ENCODE measurements at places on chromosomes 5 and 9.

GRCh38 chr5:144778561-144778960 lies 607.9 kb downstream of the KCTD16 start:
- DNase-seq, result no peak

DNA sequence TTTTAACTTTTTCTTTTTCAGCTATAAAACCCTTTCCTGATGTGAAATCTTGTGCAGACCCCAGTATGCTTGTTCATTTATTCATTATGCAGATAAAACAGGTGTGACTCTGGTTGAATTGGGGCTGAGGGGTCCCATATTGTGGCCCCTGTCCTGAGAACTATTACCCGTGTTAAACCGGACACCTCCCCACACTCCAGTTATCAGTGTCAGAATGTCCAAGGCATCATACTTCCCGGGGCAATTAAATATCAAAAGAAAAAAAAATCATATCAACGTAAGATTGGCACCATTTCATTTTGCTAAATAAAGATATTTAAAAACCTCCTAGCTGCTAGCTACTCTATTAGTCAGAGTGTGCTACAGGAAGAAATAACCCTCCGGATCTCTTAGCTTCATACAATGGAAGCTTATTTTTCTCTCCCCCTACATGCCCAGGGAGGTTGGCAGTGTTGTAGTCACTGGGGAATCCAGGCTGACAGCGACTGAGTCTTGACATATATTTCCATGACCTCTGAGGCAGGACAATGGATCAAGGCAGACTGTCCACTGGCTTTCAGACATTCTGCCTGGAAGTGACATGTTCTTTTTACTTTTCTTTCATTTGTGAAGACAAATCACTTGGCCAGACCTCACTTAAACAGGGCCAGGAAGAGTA lies 170.0 kb downstream of the SEC61B start:
- DNase-seq, result no peak

DNA sequence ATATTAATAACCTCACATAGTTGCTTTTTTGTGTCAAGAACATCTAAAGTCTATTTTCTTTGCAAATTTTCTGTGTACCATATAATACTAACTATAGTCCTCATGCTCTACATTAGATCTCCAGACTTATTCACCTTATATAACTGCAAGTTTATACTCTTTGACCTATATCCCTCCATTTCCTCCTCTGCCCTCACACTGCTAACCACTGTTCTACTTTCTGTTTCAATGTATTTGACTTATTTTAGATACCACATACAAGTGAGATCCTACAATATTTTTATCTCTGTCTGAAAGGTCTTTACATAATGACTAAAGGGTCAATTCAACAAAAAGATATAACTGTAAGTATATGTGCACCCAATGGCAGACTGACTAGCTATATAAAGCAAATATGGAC lies 789.7 kb upstream of the ZNF608 start:
- no peak for DNase-seq

- no peak for DNase-seq
These were observed 918 bp upstream of the MYMK start for GRCh38 chr9:133525677-133526076.

DNA sequence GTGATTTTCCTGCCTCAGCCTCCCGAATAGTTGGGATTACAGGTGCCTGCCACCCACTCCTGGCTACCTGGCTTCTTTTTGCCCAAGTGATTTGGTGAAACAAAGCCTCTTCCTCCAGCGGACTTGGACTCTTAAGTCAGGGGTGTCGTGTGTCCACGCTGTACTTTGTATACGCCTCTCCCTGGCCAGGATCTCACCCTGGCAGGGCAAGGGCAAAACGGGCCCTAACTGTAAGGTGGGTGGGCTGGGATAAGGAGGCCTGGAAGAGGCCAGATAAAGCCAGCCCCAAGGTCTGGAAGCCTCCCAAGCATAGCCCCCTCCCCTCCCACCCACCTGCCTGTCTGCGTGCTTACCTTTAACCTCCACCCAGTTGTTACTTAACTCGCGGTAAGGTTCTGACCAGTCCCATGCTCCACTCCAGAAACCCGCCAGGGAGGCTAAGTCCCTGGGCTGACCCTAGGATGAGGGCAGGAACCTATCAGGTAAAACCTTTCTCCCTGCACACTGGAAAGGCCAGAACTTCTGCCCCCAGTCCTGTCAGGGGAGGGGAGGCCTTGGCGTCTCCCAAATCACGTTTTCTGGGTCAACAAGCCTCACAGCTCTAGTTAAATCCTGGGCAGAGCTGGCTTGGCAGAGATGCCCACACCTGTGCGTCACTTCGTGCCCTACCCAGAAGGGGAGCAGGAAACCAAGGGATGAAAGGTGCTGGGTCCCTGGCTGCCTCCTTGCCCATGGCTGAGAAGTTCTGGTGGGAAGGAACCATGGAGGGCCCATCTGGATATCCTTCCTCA lies 8.4 kb downstream of the CDK9 start:
- DNase-seq, result no peak

GRCh38 chr5:75037106-75037505 lies 15.3 kb downstream of the GCNT4 start:
- peak; percentile 34 for DNase-seq

DNA sequence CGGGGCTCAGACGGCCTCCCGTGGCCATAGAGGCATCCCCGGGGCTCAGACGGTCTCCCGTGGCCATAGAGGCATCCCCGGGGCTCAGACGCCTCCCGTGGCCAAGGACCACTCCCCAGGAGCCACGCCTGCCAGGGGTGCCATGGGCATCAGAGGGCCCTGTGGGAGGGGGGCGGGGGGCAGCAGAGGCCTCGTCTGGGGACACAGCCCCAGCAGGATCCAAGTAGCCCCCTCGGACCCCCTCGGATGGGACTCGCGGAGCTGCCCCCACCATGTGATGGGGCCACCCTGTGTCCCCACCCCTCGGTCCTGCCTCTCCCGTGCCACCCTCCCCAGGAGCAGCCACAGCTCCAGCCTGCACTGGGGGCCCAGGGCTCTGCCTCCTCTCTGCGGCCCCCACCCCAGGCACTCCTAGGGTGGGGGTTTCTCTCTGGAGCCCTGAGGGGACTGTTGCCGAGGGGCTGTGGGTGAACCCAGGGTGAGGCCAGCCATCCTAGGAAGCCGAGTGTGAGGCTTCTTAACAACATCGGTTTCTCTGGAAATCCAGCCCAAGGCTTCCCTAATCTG lies 2.5 kb downstream of the ENTPD8 start:
- DNase-seq, result no peak

DNA sequence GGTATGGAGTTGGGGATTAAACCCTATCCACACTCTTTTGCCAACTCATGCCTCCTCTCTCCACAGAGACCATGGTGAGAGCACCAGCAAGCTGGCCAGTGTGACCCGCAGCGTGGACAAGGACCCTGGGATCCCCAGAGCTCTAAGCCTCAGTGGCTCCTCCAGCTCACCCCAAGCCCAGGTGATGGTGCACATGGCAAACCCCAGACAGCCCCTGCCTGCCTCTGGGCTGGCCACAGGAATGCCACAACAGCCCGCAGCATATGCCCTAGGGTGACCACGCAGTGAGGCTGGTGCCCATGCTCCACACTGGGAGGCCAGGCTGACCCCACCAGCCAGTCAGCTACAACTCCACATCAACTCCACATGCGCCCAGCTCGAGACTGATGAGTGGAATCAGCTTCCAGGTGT lies 11.5 kb upstream of the CARD19 start:
- no peak for DNase-seq

DNA sequence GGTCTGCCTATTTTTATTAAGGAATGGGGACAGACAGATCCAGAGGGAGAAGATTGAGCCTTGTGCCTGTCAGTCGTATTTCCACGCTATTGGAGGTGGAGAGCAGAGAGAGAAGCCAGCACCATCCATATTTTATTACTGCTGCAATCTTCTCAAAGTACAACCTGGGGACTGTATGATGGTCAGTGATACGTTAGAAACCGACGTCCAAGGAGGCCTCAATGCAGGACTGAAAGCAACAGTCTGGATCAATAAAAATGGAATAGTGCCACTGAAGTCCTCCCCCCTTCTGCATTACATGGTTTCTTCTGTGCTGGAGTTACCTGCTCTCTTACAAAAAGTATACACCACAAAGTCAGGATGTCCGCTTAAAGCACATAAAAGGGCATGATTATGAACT lies 21.9 kb upstream of the DTWD2 start:
- DNase-seq, result no peak

DNA sequence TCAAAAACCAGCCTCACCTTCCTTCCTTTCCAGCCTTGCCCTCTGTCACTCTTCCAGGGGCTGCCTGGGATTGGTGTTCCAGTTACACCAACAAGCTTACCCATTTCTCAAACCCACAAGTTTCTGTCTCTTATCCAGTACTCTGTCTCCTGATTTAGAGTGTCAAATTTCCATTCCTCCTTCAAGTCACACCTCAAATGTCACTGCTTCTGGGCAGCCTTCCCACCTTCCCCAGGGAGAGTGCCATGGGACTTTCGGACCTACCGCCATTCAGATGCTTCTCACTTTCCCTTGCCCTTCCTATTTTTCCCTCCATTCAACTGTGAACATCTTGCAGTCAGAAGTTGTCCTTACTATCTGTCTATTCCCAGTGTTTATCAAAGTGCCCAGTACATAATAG lies 2.0 kb upstream of the GRXCR2 start:
- no peak for DNase-seq

DNA sequence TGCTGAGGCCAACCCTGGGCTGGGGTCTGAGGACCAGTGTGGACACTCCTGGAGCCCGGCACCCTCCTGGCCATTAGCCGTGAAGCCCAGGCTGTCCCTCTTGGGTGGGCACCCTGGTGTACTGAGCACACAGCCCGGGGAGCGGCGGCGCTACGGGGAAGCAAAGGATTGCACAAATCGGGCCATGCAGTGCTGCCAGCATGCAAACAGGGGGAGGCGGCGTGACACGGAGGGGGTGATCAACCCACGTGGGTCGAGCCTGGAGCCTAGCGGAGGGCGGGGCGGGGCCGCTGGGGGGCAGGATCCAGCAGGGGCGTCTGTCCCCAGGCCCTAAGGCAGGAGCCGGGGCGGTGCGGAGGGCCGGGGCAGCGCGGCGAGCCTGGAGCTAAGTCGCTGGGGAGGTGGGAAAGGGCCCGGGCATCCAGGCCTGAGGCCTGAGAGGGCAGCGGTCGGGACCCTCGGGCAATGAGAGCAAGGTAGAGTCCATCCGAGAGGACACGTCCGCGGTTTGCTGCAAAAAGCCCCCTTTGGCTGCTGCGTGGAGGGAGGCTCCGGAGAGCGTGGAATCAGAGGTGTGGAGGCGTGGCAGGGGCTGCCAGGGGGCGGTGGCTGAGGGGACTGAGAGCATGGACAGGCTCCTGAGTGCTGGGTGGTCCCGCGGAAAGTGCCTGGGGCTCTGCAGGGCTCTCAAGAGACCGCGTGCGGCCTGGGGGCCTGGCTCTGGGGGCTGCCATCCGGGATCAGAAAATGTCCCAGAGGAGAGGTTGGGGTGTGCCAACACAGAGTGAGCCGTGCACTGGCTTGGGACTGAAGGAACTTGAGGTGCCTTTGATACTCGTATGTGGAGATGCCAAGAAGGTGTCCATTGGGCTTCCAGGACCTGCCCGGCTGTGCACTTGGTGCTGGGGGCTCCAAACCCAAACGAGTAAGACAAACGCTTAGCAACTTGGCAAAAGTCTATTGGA lies 94.2 kb downstream of the BARX1 start:
- DNase-seq, result no peak

DNA sequence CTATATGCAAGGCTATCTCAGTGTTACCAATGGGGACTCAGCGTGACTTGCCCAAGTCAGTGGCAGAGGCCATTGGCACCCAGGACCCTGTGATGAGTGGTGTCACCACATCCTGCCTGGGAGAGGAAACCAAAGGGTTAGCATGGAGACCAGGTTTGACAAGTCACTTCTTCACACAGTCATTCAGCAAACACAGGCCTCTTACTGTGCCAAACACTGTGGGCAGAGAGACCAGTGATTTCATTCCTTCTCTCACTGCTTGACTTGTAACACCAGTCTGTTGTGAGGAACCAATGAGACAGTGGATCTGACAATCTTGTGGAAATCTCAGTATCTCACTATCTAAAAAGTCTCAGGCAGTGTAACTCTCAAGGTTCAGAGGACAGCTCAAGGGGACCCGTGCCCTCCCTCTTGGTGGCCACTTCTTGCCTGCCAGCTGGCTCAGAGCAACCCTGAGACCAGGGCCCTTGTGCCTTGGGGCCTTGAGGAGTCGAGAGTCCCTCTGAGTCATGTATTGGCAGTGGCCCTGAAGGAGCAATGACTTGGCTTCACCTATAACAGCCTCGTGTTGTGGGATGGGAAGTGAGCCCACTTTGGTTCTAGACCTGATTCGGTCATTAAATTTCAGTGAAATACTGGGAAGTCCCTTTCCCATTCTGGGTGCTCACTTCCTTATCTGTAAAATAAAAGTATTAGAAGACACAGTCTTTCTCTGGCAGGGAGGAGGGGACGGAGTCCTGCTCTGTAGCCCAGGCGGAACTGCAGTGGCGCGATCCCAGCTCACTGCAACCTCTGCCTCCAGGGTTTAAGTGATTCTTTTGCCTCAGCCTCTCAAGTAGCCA lies 1.6 kb downstream of the FABP6 start:
- peak; percentile 23 for DNase-seq

DNA sequence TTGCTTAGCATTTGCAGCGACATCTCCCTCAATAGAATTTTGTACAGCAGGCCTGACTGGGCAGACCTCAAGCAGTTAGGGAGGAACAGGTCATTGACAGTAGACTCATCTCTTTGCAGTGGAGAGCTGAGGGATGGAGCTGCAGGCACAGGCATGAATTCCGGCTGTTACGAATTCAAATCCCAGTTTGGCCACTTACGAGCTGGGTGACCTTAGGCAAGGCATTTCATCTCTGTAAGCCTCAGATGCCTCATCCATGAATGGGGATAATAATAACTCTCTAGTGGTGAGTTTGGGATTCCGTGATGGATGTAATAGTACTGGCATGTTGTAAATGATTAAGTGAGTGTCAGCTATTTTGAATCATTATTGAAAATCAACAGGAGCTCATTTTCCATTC lies 195.3 kb downstream of the SEMA6A start:
- DNase-seq, result no peak

GRCh38 chr9:74777136-74777879 lies 110.4 kb downstream of the TRPM6 start:
- peak; percentile 66 for DNase-seq

DNA sequence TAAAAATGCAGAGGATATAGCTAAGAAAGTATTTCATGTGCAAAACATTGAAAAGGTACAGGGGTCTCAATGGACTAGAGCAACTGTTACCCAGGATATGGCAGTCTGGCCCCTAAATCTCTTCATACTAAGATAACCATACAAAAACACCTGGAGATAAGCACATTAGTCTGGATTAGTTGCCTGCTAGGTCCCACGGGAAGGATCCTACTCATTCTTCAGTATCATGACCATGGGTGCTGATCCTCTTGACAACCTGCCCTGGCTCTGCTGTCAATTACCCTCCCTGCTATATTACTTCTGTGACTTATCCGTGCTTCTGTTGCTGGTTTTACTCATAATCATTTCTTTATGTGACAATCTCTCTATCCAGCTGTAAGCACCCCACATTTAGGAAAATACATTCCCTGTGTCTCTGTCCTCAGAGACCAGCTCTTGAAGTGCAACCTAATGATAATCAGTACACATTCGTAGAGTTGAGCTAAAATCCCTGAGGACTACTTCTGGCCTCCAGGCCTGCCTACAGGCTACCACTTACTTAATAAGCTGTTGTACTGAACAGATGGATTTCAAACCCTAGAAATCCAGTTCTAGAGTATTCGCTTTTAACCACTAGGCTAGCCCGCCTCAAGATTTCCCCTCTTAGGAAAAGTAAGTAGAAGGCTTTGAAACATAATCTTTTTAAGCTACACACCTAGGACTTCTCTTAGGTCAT lies 190.5 kb upstream of the OR13F1 start:
- no peak for DNase-seq

GRCh38 chr9:28941856-28942255 lies 1368.6 kb upstream of the C9orf72 start:
- no peak for DNase-seq

GRCh38 chr9:101487443-101487840 lies 46.2 kb upstream of the RNF20 start:
- no peak for DNase-seq

Data from activated T-cell treated with anti-CD3 and anti-CD28 coated beads, Interleukin-2, amount 50 U/mL, for 72 hours (primary cell).